CD4-positive, alpha-beta T cell treated with Interleukin-6 for 4 hours (primary cell): ENCODE measurements at places on chromosomes 13 and 19.

- DNase-seq, result no peak
Observed at GRCh38 chr13:45949161-45949560, 97.6 kb upstream of the SIAH3 start.

GRCh38 chr13:89514534-89515312 lies 1832.8 kb upstream of the MIR17HG start:
- DNase-seq, result no peak

- DNase-seq, result no peak
Observed at GRCh38 chr13:43446126-43446525, 340.6 kb downstream of the ENOX1 start.

GRCh38 chr13:87798536-87798935 lies 127.4 kb downstream of the SLITRK5 start:
- DNase-seq, result no peak

DNA sequence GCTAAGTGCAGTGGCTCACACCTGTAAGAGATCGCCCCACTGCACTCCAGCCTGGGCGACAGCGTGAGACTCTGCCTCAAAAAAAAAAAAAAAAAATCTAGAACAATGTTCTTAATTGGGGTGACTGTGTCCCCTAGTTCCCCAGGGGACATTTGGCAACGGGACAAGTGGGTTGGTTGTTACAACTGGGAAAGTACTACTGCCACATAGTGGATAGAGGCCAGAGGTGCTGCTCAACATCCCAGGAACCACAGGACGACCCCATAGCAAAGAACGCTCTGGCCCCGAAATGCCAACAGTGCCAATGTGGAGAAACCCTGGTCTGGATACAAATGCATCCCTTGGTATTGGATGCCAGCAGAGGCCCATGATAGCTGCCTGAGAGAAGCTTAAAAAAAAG lies 11.8 kb downstream of the NLRP12 start:
- no peak for DNase-seq

DNA sequence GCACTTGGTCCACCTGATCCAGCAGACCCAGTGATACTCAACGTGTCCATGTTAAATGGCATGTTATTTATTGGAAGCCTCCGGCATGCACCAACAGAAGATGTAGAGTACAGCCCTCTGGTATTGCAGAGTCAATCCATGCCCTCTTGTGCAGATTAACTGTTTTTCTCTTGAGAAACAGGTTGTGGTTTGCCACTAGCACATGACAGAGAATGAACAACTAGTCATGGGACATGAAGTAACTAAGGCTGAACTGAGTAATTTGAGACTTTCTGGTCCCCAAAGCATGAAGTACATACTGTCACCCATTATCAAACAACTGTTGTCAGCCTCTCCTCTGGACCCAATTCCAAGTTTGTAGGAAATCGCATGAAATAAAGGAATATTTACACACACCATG lies 3.2 kb downstream of the ZNF562 start:
- no peak for DNase-seq

- no peak for DNase-seq
Observed at GRCh38 chr13:77274126-77274525, 52.8 kb downstream of the MYCBP2 start.

DNA sequence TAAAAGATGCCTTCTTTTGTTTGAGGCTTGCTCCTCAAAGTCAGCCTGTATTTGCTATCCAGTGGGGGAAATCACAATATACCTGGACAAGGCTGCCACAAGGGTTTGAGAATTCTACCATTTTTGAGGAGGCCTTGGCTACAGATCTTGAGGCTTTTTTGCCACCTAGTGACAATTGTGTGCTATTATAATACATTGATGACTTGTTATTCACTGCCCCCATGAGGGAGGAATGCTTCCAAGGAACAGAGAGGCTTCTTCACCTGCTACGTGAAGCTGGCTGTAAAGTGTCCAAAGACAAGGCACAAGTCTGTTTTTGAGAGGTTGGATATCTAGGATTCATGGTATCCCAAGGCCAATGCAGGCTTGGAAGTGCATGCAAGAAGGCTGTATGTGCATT lies 72.5 kb downstream of the ZNF708 start:
- DNase-seq, result no peak

DNA sequence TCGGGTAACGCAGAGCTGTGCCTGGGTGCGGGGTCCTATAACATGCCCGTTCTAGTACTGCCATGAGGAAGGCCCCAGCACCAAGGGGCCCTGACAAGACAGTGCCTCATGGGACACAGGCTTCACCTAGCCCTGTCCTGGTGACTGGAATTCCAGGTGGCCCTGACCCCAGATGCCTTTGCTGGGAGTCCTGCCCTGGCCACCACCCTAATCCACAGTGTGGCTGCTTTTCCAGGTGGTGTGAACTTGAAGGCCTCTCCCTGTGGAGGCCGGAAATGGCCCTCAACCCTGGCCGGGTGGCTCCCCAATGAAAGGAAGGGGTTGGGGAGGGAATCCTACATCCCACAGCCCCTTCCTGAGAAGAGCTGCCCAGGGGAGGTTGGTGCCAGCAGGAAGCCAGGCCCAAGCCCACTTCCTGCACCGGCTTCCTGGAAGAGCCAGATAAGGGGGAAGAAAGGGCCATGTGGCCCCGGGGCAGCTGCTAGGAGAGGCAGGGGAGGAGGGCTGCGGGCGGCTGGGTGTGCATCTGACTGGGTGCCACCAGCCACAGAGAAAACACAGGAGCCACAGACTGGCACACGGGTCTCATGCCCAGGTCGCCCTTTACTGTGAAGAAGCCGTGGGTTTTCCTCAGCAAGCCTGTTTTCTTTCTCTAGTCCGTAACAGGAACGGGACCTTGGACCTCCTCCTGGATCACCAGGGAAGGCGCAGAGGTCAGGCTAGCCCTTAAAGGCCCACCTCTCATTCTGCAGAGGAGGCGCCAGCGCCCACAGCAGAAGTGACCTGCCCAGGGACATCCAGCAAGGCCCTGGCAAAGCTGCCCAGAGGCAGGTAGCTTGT lies 4.7 kb downstream of the LSM4 start:
- DNase-seq, result peak; percentile 70

- peak; percentile 54 for DNase-seq
Observed at GRCh38 chr19:46678110-46678732, 17.2 kb upstream of the DACT3 start.

DNA sequence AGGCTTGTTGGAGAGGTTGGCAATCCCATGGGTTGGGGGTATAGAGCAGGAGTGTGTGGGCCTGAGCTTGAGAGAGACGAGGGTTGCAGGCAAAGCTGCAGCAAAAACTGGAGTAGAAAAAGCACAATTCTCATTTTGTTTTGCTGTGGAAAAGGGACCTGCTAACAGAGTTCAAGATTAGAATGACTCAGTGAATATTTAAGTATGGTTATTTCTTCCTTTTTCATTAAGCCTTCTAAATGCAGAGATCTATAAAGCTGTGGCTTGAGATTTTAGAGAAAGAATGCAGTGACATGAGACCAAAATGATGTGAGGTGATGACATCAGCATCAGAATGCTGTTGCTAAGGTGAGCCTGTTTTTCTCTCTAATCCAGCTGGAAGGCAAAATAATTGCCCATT lies 10.8 kb upstream of the MBNL2 start:
- DNase-seq, result no peak

DNA sequence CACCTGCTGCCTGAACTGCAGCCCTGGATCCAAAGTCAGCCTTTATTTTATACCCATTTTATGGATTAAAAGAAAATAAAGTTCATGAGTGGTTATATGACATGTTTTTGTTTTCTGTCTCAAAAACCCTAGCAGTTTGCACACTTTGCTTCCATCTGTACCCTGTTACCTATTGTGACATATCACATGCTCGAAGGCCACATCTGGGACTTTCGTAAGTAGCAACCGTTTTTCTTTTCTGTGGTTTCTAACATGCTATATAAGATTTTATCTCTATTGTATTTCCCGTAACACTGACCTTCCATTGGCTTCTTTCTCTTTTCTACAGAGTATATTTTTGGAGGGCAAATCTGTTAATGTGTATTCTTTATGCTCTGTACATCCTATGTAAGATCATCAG lies 1007.2 kb downstream of the PCDH9 start:
- DNase-seq, result no peak

DNA sequence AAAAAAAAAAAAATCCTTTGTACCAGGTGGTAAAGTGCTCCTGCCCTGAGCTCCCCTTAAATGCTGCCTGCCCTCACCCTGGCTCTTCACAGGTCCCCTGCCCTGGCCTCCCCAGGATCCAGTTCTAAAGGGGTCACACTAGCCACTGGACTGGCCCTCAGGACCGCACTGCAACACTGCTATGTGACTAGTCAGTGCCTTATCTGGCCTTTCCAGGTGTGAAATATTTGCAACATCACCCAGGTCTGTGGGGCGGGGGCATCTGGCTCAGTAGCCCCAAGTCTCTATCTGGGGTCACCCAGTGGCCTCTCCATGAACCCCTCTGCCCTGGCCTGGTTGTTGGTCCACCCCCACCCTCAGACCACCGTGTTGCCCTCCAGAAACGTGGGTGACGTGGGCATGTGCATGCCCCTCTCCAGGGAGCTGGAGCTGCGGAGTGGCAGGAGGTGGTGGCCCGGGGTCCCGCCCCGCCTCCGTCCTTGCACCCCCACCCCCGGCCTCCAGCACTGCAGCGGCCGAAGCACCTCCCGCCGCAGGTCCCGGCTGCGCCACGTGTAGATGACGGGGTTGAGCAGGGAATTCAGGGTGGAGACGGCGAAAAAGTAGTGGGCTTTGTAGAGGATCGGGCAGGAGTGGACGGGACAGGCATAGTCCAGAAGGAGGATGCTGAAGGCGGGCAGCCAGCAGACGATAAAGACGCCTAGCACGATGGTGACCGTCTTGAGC lies 7.5 kb downstream of the S1PR2 start:
- DNase-seq, result no peak

- peak; percentile 20 for DNase-seq
Observed at GRCh38 chr19:6532244-6532999, 1.6 kb downstream of the TNFSF9 start.

DNA sequence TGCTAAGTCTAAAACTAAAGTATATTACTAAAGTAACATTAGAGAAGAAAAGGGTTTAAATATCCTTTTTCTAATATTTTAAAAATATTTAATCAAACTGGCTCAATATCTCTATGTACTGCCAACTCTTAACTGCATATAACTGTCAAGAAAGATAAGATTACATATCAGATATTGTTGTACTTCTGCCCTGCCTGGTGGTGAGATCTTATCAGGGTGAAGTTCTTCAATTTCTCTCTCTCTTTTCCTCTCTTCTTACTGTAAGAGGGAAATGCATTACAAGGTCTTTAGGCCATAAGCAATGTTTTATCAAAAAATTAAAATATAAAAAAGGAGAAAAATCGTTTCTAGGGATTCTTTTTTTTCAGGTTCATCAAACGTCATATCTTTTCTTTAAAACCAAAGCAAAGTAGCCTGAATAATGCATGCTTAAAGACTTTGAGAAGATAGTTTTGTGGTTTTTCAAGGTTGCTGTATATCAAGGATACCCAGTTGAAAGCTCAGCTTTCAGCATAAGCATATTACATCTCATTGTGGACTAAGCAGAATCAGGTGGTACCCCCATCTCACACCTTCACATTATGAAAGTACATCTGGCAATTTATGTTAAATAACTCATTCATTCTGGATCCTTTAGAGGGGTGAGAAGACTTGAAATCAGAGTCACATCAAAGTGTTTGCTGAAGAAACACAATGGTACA lies 1625.7 kb upstream of the SLC10A2 start:
- no peak for DNase-seq

- no peak for DNase-seq
Observed at GRCh38 chr19:1827566-1828278, 15.6 kb upstream of the ATP8B3 start.

- no peak for DNase-seq
Observed at GRCh38 chr13:113534236-113534860, 43.8 kb upstream of the DCUN1D2 start.

DNA sequence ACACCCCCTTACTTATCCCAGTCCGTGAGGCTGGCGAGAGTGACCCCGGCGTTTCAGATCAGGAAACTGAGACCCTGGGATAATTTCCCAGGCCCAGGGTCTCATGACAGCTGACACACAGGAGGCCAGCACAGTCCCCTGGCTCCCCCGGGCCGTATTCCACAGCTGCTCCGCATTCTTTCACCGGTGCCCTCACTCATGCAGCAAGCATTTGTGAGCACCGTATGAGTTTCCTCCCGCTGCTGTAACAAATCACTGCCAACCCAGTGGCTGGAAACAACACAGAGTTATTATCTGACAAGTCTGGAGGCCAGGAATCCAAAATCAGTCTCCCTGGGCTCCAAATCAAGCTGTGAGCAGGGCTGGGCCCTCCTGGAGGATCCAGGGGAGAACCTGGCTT lies 21.3 kb downstream of the GADD45B start:
- DNase-seq, result no peak

- DNase-seq, result no peak
Observed at GRCh38 chr13:33918199-33918932, 100.4 kb downstream of the RFC3 start.

- DNase-seq, result no peak
Observed at GRCh38 chr13:18944501-18945068, 237.0 kb downstream of the TUBA3C start.

DNA sequence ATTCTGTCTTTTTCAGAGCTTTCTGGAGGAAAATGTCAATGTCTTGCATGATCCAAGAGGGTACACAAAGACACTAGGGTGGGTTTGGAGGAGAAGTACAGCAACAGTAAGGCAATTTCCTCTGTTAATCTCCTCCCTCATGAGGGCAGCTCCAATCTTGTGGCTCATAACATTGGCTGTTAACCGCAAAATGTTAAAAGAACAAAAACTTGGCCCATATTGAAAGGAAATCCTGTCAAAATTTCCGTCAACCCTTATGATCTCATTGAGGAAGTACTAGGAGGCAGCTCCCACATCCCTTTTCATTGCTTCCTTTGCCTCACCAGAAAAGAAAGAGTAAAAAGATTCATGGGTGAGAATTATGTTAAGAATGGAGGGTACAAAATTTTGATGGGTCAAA lies 11.6 kb downstream of the OXGR1 start:
- no peak for DNase-seq

DNA sequence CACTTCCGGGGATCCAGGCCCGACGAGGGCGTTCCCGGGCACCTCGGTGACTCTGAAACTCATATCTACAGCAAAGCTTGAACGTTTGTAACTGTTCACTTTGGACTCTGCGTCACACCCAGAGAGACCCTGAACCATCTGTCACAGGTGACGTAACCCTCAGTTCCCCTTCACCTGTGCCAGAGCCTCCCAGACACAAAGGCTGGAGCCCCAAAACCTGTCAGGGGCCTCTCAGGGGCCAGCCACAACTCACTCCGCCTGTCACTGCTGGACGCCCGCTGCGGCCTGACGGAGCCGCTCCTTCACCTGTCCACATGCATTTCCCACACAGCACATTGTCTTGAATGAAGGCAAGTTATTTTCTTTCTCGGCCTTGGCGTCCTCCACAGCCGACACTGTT lies 8.0 kb downstream of the RASA3 start:
- DNase-seq, result no peak

GRCh38 chr13:58500938-58501337 lies 869.4 kb downstream of the PCDH17 start:
- no peak for DNase-seq

GRCh38 chr13:94280349-94280748 lies 199.1 kb downstream of the DCT start:
- no peak for DNase-seq

GRCh38 chr19:53600217-53600616 lies 31.6 kb upstream of the DPRX start:
- DNase-seq, result no peak

- no peak for DNase-seq
Observed at GRCh38 chr19:32858559-32858958, 11.0 kb downstream of the SLC7A9 start.

GRCh38 chr13:40438999-40439797 lies 227.2 kb downstream of the FOXO1 start:
- DNase-seq, result peak; percentile 34
